ENCODE measurements at places on chromosomes 12 and 14. TPM values are rescaled to one million over a fixed set of nuclear protein-coding genes. Genes with fewer than 3 reads are reported as not detected.

DNA sequence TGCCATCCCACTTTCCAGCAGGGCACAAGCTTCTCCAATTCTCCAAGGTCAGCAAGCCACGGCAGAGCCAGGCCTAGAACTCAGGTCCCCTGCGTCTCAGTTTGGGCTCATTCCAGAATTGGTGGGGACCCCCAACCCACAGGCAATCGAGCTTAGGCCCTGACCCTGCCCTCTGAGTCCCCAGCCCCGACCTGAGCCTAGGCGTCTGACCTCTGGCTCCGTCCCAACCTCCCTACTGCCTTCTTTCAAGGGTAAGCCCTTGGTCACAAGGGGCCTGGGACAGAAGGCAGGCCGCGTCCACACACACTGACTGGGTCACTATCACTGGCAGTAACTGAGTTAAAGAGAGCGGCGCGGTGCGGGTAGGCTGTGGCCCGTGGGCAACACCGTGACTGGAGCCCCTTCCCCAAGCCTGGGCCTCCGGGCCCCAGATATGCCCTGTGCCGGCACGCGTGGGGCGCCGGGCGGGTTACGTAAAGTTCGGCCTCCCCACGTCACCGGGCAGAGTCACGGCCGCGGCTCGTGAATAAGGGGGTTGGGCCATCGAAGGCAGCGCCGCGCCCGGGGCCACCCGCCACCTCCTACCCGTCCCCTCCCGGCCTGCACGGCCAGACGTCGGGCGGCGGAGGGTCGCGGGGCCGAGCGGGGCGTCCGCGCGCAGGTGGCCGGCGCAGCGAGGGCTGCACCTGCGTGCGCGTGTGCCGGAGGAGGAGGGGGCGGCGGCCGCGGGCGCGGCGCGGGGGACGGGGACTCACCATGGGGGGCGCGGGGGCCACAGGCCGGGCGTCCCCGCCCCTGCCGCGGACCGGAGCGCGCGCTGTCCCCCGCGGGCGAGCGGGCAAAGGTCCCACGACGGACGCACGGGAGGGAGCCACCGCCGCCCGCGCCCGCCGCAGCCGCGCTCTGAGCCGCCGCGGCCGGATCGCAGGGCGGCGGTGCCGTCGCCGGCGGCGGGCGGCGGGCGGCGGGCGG, 516 bp downstream of the ANKRD9 start:
- DNase-seq, result peak; percentile 81

The NAV3 gene
- 240 TPM for total RNA-seq

- no peak for DNase-seq
These were observed 121.0 kb downstream of the FBXL14 start for GRCh38 chr12:1473418-1473817.

GRCh38 chr12:105806400-105806770, 332.4 kb downstream of the NUAK1 start:
- DNase-seq, result no peak

GRCh38 chr14:21227981-21228380, 41.3 kb downstream of the HNRNPC start:
- DNase-seq, result no peak

DNA sequence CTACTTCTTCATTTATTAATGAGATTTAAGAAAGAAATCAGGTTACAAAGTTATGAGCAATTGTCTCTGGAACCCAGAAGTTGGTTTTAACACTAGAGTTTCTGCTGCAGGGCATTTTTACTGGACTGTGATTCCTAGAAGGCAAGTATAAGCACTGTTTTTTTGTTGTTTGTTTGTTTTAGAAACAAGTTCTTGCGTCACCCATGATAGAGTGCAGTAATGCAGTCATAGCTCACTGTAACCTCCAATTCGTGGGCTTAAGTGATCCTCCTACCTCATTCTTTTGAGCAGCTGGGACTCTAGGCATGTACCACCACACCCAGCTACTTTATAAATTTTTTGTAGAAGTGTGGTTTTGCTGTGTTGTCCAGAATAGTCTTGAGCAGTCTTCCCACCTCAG, 25.6 kb downstream of the RAP1B start:
- DNase-seq, result no peak

The PRKCH gene
- total RNA-seq, result 21.6 TPM

GRCh38 chr14:31243860-31244259, 36.3 kb upstream of the HECTD1 start:
- DNase-seq, result no peak

DNA sequence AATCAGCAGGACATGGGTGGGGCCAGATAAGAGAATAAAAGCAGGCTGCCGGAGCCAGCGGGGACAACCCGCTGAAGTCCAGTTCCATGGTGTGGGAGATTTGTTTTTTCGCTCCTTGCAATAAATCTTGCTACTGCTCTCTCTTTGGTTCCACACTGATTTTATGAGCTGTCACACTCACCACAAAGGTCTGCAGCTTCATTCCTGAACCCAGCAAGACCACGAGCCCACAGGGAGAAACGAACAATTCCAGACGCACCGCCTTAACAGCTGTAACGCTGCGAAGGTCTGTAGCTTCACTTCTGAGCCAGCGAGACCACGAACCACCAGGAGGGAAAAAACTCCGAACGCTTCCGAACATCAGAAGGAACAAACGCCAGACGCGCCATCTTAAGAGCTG, 2.8 kb upstream of the CNIH1 start:
- DNase-seq, result no peak

The OR6C2 gene
- not detected for total RNA-seq

The GUCY2C gene
- total RNA-seq, result under 0.01 TPM

The BTG1 gene
- total RNA-seq, result 15.5 TPM

DNA sequence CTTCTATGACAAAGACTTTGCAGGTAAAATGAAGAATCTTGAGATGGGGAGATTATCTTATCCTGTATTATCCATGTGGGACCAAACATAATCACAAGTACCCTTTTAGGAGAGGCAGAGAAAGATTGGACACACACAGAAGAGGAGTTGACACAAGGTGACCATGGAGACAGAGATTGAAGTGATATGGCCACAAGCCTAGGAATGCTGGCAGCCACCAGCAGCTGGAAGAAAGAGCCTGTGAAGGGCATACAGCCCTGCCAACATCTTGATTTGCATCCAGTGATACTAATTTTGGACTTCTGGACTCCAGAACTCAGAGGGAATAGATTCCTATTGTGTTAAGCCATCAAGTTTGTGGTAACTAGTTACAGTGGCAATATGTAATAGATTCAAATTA, 78.1 kb downstream of the RPS29 start:
- no peak for DNase-seq

The CLEC2D gene
- total RNA-seq, result 15.5 TPM

- no peak for DNase-seq
These were observed 235.0 kb downstream of the ATP23 start for GRCh38 chr12:58176296-58176869.

The IL23A gene
- total RNA-seq, result not detected

DNA sequence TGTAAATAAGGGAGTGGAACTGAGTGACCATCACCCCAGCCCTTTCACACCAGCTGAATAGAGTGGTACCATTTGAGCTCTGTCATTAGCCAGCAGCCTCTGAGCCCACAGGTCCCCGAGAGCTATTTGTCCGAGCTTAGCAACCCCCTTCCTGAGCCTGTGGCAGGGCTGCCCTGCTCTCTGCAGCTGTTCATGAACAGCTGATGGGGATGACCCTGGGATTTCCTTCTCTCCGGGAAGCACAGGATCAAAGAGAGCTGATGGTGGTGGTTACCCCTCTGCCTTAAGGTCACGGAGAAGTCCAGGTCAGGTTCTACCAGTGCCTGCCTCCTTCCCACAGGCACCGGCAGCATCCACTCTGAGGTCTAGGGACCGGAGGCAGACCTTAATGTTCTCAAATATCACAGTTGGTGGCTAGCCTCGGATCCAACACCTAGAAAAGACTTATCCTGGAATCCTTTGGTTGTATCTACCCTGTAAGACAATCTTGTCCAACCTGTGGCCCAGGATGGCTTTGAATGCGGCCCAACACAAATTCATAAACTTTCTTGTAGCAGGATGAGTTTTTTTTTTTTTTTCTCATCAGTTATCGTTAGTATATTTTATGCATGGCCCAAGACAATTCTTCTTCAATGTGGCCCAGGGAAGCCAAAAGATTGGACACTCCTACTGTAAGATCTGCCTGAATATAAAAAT, 81.1 kb downstream of the ESRRB start:
- DNase-seq, result no peak

GRCh38 chr14:55065411-55065810, 14.0 kb downstream of the MAPK1IP1L start:
- DNase-seq, result no peak

The TAMALIN gene
- total RNA-seq, result 2.4 TPM

DNA sequence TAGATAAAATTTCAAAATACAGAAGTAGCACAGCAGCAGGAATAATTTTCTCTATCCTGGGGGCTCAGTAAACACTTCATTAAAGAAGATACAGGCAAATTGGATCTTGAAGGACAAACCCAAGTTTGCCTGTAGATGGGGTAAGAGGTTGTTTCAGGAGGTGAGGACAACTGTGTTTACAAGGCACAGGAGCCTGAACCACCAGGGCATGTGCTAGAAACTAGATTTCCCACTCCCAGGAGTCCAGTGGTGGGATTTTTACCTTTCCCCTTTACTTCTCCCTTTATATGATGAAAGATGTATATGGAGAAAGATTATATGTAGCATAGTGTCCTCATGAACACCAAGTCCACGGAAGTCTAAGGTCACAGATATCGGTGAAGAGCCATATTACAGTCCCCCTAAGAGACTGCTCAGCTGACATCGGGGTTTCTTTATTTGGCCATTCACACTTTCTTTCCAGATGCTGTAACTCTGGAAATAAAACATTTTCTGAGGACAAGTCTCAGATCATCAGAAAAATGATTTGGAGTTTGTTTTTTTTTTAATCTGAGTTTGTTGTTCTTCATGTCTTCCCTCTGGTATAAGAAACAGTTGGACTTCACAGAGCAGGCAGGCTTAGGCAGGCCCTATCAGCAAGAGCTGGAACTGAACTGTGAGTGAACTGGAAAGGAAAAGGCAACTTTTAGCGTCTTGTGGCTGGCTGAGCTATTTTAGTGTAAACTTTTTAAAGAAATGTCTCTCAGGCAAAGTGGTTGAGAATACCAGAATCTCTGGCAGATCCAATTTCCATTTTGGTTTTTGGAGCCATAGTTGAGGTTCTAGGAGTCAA, 8.0 kb upstream of the EVL start:
- DNase-seq, result peak; percentile 43

The LRRC43 gene
- 2.0 TPM for total RNA-seq
